ENCODE measurements at places on chromosomes 16 and 17.

GRCh38 chr17:2707721-2708584, 3.6 kb downstream of the CLUH start:
- DNase-seq, result peak; percentile 21

GRCh38 chr16:49396206-49396720, 22.7 kb downstream of the C16orf78 start:
- DNase-seq, result no peak

- no peak for DNase-seq
These were observed 37.8 kb downstream of the CACNG1 start for GRCh38 chr17:67082107-67082506.

- no peak for DNase-seq
These were observed 7.7 kb downstream of the CCL16 start for GRCh38 chr17:35973333-35974260.

- no peak for DNase-seq
These were observed 666.2 kb downstream of the TOX3 start for GRCh38 chr16:51880776-51881175.

DNA sequence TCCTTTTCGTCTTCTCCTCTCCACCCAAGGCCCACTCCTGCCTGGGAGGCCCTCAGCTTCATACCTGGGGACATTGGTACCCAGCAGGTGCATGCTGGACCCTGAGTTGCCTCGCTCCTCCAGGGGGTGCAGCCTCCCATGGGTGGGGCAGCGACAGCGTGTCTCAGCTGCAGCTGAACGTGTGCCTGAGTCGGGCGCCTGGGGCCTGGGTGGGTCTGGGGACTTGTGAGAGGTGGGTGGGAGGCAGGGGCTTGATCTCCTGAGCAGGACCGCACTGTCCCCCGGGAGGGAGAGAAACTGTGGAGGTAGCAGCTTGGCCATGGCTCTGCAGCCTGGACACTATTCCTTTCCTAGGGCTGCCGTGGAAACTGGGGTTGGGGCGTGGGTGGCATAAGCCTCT, 24.8 kb upstream of the ENGASE start:
- DNase-seq, result no peak

DNA sequence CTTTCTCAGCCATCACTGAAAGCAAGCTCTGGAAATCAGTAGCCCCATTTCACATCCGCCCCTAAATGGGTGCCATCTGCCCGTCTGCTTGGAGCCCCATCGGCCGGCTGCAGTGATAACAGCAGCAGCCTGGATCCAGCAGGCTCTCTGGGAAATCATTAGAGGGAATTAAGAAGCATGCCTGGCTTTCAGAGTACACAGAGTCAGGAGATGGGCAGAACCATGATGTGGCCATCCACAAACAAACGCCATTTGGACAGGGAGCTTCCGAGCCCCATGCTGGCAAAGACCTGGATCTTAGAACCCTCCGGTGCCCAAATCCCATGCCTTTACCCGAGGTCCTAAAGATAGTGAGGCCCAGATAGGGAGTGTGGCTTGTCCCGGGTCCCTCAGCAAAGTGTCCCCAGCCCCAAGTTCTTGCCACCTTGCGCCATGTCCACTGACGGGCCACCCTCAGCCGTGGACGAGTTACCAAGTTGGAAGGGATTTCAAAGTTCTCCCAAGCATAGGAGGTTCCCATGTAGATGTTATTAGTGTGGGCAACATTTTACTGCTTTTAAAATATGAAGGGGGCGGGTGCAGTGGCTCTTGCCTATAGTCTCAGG, 1.0 kb upstream of the LITAF start:
- no peak for DNase-seq

GRCh38 chr17:9443811-9444210, 131.8 kb downstream of the STX8 start:
- DNase-seq, result no peak

- DNase-seq, result no peak
These were observed 532 bp downstream of the KDM6B start for GRCh38 chr17:7834542-7834956.

Measured in activated naive CD4-positive, alpha-beta T cell treated with anti-CD3 and anti-CD28 coated beads, Interleukin-2, amount 50 U/mL, for 16 hours (primary cell).